Frontal cortex (tissue), 4 donors: ENCODE measurements at places on chromosomes 4 and X. TPM values are rescaled to one million over a fixed set of nuclear protein-coding genes. Genes with fewer than 3 reads are reported as not detected.

GRCh38 chr4:173273941-173274340 is 60.2 kb downstream of the HMGB2 start:
- DNase-seq, result no peak

DNA sequence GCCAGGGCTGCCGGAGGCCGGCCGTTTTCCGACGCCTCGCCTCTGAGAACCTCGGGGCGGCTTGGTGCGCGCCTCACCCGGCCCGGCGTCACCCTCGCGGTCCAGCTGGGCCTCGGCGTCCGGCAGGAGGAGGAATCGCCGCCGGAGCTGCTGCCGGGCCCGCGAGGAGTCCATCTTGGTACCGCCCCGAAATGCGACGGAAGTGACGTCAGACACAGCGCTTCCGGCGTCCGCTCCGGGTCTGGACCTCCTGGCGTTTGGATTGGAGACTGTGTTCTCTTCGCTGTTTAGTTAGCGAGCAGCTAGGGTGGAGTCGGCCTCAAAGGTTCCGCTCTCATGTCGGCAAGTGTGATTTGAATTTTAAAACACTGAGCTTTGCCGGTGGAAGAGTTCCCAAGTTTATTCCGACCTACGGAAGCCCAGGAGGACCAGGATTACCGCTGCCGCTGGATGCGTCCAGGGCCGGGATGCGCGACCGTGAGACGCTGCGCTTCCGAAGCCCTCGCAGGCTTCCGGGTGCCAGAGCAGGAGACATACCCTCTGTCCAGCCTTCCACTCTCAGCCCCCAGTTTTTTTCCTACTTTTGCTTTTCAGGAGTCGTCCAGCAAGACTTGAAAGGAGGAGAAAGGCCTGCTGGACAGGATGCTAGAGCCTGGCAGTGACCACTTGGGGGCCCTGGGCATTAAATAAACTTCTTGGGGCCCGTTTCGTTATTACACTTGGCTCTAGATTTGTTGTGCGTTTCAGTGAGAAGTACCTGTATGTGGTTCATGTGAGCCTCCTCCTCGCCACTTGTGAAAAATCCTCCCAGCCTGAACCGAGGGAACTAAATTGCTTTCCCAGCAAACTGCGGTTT is at the start of gene TMEM128:
TSS of gene TMEM128 (minus strand) at position 195 of the 856 bp plus-strand sequence. CDS start at position 174, 21 bp downstream.
- DNase-seq, result peak; percentile 94

The CUL4B gene
- 35.5 TPM for total RNA-seq

DNA sequence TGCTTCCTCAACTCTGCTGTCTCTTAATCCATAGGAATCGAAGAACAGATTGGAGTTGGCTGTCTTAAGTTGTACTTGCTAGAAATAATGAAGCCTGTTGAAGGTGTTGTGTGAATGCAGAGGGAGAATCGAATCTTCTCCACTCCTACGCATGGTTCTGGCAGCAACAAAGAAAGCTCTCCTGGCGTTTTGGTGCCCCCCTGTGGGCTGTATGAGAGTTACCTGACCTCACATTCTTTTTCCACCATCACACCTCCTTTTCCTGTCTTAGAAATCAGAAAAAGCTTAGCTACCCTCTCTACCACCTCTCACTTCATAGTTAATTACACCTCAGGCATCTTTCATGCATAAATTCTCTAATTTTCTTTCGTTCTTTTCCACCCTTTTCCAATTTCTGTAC is 16.3 kb downstream of the KLF8 start:
- no peak for DNase-seq

DNA sequence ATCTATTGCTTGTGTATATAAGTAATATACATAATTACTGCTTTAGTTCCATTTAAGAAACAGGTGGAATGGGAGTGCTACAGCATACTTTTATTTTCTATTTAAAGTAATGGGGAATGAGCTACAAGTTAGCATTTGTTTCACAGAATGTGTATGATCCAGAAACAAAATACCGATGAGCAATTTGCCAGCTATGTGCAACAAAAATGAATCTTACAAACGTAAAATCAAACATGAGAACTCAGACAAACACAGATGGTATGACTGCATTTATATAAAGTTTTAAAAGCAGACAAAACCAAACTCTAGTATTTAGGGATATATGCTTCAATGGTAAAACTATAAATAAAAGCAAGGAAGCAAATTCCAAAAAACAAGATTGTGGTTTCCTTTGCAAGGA is 141.7 kb downstream of the PAPSS1 start:
- DNase-seq, result no peak

DNA sequence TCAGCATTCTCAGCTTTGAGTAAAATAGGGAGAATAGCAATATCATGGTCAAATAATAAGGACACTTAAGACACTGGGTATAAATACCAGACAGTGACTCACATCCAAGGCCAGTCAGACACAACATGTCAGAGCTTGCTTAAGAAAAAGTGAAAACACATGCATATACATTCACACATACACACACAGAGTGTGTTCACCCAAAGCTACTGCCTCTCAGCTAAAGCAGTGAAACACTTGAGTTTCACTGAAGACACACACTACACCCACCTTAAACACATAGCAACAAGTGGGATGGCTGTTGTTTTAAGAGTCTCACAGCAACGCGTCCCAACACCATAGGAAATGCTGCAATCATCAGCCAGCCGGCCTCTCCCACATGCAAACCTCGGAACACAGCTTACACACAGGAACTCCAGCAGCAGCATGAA is 14.4 kb downstream of the SHROOM4 start:
- DNase-seq, result no peak

The RFC1 gene
- 55.0 TPM for total RNA-seq

GRCh38 chr4:147909225-147909624 is 177.3 kb downstream of the ARHGAP10 start:
- no peak for DNase-seq

GRCh38 chr4:181756451-181757095 is 486.6 kb upstream of the TENM3 start:
- no peak for DNase-seq

The TEX13B gene
- not detected for total RNA-seq

DNA sequence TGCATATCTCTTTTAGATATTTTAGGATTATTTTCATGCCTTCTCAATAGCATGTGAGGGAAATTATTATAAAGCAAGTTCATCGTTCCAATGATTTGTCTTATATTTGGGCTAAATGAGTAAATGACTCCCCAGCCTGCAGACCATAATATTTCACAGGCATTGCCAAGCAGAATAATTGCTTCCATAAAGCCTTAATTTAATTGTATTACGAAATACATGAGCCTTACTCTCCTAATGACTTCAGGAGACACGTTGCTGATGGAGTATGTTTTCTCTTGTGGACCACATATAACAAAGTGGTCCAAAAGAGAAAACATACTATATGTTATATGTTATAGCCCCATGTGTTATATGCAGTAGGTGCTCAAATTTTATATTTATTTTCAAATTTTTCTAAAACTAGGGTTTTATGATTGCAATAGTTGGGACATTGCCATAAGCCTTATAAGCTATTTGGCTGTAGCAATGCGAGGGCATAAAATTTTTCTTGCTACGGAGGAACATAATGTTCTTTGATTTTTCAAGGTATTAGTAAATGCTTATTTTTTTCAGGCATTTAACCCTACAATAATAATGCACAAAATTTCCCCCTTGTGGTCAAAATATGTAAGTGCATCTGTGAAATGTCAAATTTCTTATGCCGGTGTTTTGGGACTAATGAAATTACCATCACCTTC is 26.2 kb upstream of the TMPRSS11D start:
- DNase-seq, result no peak
